ENCODE measurements at places on chromosomes 6 and 20.

DNA sequence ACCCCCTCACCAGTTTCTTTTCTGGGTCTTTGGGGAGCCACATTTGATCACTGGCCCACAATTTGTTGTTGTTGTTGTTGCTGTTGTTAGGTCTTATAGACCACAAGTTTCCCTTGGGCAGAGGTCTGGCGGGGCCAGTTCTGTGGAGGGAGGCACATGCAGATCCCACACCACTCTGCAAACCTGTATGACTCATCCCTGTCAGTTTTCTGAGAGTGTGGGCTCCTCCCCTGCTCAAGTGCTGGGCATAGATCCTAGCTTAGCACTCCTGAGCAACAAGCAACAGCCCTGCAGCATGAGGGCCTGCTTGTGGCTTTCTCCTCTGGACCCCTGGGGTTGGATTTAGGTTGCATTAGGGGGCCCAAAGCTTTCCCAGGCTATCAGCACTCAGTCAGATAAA, 411.1 kb upstream of the HTR1E start:
- DNase-seq, result no peak

DNA sequence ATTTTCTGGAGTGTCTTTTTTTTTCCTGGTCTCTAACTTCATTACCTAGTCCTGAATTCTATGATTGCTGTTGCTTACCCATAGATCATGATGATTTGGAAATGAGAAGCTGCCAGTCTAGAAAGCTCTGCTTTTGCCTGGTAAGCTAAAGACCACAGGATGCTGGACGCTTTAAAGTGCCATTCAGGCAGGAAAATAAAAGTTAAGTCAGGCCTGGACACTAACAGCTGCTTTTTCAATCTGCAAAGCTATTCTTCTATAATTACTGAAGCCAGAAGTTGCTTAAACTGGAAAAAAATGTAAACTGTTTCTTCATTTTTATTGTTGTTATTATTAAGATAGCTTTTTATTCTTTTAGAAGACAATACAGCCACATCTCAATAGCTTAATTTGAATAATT, 129.8 kb upstream of the SPACA1 start:
- no peak for DNase-seq

GRCh38 chr20:4275581-4276088, 260.3 kb upstream of the RNF24 start:
- no peak for DNase-seq

DNA sequence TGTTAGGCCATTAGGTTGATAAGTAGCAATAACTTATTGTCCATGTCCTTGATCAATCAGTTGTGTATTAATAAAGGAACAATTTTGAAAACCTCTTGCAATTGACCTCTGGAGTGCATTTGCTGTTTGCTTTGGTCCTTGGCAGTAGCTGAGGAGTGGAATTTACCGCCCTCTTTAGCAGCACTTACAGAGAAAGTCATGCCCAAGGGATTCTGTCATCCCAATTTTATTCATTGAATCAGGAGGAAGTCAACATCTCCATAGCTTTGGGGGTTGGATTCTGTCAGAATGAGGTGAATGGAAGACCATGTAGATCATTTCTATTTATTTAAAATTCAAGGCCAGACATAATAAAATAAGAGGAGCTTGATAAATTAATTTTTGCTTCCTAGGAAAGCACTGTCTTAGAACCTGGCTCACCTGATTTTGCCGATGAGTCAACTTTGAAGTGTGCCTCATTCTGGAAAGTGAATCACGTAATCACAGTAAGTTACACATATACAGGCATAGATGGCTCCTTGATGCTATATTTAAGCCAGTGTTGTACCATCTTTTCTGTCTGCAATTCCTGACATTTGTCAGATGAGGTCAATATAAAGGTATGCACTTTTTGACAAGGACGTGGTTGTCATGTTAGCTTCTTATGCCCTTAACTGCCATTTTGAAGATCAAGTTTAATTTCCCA, 128.7 kb upstream of the MLIP start:
- no peak for DNase-seq

DNA sequence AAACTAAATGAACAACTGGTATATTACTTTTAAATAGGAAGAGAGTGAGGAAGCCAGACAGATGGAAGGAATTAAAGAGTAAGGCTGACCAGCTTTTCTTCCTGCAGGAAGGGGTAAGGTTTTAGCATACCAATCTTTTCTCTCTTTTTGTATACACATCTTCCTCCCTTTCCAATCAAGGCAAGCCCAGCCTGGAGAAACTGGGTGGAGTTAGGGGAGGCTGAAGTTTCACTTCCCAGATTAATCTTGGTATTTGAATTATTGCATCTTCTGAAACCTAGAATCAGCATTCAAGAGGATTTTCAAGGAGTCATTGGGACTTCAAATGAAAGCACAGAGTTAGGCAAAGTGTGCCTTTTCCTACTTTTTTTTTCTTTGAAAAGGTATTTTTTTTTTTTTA, 33.1 kb downstream of the TMEM14A start:
- no peak for DNase-seq

- peak; percentile 92 for DNase-seq
These were observed 86.8 kb downstream of the PLCB1 start for GRCh38 chr20:8218861-8219260.

GRCh38 chr6:37575221-37575620, 75.5 kb upstream of the CCDC167 start:
- no peak for DNase-seq

DNA sequence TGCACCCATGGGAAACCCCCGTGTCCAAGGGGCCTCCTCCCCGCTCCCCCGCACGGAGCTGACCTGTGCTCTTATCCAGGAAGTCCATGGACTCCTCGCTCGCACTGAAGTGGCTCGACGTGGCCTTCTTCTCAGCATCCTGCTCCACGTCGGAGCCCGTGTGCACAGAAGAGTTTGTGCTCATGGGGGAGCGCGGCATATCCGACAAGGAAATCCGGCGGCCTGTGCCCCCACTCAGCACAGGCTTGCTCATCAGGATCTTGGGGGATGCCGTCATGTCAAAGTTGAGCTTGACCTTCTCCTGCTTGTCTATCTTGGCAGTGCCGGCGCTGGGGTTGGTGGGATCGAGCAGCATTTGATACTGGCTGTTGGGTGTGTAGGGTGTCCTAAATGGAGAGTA, 80.2 kb downstream of the ZMYND8 start:
- DNase-seq, result no peak

DNA sequence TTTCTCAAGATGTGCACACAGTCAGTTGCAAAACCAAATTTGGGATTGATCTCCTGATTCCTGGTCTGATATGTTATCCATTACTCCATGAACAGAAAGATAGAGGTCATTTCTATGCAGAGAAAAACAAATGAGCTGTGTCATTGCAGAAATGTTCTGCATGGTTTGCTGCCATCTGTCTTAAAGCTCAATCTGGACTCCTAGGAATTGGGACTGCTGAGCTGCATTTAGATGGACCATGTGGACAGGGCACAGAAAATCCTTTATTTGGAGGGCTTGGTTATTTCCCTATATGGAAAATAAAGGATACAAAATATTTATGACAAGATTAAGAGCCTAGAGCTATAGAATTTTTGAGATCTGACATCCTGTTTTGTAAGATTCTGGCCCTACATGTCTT, 91.3 kb downstream of the ADGRB3 start:
- DNase-seq, result no peak

DNA sequence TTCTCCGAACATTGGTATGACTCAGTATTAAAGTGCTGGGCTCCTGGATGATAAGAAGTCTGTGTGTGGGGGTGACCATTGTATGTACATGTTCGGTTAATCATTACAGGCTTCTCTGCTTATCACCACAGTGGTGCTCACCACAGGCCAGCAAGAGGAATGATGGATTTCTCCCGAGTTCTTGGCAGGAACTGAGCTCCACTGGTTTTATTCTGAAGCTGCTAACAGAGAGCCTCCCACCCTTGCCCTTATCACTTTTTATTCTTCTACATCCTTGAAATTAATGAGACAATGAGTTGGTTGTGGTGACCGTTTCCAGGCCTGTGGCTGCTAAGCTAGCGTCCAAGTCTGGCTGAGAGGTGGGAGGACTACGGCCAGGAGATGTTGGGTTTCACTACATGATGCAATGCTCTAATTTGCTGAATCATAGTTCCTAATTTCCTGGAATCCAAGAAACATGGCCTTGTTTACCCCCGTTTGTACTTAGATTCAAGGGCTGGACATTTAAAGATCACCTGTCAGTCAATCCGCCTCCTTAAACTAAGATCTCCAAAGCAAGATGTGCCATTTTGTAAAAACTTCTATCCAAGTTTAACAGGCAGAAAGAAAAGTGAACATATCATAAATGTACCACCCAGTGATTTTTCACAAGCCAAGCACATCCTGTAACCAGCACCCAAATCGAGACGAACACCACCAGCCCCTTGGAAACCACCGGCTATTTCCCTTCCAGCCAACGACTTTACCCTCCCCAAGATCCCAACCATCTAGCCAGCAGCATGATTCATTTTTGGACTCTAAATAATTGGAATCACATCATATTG, 172.5 kb downstream of the FOXA2 start:
- DNase-seq, result peak; percentile 12

GRCh38 chr6:87027021-87027420, 67.9 kb downstream of the CGA start:
- DNase-seq, result no peak

GRCh38 chr6:35161776-35162607, 20.9 kb upstream of the TCP11 start:
- DNase-seq, result no peak

GRCh38 chr20:2353231-2353630, 27.5 kb upstream of the TGM6 start:
- DNase-seq, result no peak

DNA sequence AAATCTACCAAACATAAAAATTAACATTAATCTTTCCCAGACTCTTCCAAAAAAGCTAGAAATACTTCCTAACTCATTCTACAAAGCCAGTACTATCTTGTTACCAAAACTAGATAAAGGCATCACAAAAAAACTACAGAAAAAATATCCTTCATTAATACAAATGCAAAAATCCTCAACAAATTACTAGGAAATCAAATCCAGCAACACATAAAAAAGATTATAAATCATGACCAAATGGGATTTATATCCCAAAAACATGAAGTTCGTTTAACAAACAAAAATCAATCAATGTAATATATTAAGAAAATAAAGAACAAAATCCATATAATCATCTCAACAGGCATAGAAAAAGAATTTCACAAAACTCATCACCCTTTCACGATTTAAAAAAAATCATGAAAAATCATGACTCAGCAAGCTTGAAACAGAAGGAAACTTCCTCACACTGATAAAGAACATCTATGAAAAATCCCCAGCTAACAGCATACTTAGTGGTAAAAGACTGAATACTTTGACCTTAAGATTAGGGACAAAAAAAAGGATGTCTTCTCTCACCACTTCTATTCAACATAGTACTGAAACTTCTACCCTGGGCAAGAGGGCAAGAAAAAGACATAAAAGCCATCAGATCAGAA, 43.2 kb downstream of the RANBP9 start:
- peak; percentile 13 for DNase-seq

GRCh38 chr6:15500901-15501825, 161.7 kb downstream of the DTNBP1 start:
- DNase-seq, result no peak

DNA sequence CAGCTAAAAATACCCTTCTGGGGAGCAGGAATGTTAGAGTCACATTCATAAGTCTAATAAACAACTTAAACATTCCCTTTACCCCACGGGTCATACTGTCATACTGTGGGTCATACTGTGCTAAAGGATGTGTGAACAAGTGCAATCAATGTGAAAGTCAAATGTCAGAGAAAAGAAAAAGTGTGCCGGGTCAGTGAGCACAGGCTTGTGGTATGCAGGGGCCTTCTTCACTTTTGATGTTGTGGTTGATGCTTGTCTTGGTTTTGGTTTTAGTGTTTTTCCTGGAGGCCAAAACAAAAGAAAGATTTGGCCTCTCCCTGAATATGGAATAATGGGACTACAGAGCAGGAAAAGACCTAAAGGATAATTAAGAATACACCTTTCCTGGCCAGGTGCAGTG, 267.9 kb upstream of the PLN start:
- DNase-seq, result peak; percentile 10

DNA sequence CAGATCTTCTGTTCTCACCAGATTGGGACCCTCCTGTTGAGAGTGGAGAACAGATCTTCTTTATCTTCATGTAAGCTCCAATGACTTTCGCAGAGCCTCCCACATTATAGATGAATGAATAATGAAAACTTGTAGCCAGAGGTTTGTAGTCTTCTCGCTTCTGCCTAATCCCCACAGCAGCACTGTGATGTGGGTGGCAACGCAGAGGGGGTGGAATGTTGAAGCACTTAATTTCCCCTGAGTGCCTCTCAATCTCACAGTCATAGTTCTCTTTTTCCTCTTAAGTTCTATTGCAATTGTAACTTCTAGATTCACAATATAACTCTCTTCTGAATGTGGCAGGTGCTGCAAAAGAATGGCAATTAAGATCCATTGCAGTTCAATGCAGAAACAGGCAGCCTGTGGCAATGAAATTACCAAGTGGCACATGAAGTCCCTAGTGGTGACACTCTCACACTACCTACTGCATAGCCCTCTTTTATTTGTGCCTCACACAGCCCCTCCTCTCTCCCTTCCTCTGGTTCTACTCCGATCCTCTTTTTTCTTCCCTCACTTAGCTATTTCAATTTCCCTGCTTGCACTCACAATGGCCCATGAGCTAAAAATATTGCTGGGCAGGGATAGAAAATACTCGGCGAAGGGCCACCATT, 281.9 kb downstream of the UBE3D start:
- no peak for DNase-seq

DNA sequence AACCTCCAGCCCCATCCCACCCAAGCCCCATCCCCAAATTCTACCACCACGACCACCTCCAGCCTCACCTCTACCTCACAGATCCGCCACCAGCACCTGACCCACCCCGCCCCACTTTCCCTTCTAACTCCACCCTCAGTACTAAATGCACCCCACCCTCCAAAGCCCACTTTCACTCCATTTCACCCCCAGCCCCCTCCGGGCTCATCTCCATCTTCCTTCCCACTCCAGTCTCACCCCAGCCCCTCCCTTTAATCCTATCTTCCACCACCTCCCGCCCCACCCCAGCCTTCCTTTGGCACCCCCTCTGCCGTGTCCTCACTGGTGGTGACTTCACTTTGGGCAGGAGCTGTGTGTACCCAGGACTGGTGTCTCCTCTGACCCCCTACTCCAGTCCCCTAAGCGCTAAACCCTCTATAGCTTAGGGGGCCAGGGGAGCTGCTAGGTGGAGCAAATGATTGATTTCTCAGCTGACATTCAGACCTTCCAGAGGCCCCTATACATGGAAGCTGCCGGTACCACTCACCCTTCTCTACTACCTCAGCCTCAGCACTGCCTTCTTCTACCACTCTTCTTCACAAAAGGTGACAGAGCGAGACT, 2.8 kb upstream of the NSFL1C start:
- DNase-seq, result no peak

- DNase-seq, result peak; percentile 23
These were observed 5.6 kb upstream of the PHACTR3 start for GRCh38 chr20:59598625-59599310.

DNA sequence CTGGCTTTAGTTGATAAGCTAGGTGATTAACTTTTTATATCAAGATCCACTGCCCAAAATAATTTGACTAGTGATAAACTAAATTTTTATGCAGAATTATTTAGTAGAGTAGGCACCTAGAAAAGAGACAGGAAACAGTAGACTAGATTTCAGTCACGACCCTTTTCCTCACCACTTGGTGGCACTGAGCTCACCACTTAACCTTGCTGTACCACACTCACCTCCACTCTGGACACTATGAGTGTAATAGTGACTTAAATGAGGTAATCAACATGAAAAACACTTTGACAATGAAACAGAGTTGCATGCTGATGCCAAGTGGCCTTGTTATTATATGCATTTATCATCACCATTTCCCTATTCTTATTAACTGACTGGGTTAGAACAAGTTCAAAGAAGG, 730.4 kb downstream of the KIF16B start:
- DNase-seq, result no peak
